ENCODE measurements at places on chromosomes 6 and 20. TPM values are rescaled to one million over a fixed set of nuclear protein-coding genes. Genes with fewer than 3 reads are reported as not detected.

DNA sequence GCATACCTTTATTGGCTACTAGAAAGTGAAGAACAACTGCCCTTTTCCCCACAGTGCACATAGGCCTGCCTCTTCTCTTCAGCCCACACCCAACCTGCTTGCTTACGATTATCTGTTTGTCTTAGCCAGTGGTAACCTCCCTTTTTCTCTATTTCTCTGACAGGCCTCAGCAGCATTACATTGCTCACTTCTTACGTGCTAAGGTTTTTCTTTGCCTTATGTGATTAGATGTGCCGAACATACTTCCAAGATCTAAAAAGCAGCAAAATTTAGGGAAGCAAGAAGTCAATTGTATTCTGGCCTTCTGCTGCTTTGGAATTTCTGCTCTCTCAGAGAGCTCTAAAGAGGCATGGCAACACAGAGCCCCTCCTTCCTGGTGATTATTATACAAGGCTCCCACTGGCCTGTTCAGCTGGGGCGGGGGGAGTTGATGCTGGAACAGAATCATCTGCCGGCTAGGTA lies 7.0 kb downstream of the B4GALT5 start:
- DNase-seq: no peak

DNA sequence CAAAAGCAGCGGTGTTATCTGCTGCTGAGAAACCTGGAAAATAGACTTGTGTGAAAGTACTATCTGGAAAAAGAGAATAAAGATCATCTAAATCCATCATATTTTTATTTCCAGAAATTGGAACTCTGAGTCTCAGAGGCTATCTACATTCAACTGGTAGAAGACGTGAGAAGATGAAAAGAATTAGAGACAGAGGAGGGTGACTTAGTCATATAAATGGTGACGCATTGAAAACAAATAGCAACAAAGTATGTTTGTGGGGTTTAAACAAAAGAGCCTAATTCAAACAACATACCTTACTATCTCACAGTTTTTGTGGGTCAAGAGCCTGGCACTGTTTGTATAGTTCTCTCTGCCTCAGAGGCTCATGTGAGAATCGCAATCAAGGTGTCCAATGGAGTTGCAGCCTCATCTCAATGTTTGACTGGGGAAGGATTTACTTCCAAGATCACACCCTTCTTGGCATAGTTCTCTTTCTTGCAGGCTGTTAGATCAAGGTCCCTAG lies 757.1 kb upstream of the SLC35B3 start:
- no peak for DNase-seq

DNA sequence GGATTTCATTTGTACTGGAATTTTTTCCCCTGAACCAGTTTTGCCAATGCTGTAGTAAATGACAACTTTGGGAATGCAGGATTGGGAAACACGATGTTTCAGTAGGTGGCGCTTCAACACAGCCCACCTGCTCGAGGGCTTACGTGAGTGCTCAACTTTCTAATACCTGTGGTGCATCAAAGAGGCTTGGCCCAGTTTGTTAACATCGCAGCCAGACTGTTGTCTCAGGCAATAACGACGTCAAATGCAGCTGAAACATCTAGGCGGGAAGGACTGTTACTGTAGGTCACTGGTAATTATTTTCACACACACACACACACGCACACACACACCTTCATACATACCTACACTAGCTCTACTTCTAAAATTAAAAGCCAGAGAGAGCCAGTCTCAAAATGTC lies 815.5 kb upstream of the SLC35B3 start:
- no peak for DNase-seq

DNA sequence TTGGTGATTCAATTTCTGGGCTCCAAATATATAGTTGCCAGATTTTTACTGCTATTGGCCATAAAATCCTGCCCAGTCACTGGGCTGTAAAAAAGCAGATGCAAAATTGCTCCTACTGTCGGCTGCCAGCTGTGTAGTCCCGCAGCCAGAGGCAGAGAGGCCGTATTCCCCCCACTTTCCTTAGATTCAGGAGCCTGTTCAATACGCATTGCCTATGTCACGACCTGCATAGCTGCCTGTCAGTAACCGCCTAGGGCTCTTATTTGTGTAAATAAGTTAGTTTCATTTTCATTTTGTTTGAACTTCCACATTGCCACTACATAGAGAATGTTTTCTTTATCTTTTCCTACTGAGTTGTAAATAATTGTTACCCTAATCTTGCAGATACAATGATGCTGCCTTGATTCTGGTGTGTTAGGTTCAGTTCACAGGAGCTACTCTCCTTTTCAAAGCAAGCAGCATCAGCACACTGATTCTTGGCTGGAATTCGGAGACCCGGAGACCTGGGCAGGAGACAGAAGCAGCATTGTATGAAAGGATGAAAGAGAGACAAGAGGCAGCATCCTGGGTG lies 46.0 kb upstream of the UST start:
- peak; percentile 16 for DNase-seq

DNA sequence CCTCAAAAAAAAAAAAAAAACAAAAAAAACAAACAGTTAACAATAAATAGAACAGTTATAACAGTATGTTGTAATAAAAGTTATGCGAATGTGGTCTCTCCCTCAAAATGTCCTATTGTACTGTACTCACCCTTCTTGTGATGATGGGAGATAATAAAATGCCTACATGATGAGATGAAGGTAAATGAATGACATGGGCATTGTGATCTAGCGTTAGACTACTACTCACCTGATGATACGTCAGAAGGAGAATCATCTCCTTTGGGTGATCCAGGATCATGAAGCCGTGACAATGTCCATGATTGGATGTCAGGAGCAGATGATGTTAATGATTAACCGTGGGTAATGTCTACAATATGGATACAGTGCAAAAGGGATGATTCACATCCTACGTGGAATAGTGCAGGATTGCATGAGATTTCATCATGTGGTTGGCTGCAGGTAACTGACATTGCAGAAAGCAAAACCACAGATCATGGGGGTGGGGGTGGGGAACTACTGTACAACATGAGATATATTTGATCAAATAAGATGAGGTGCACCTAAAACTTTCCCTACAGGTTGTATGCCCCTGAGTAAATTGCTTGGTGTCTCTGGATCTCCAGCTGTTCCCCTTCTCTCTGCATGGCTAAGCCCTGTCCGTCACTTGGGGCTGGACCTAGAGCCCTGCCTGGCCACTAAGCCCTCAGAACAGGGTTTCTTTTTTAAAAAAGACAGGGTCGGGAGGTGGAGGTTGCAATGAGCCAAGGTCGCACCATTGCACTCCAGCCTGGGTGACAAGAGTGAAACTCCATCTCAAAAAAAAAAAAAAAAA lies 6.2 kb upstream of the RBCK1 start:
- no peak for DNase-seq

- no peak for DNase-seq
These were observed 8.5 kb downstream of the SCGN start for GRCh38 chr6:25660512-25660911.

DNA sequence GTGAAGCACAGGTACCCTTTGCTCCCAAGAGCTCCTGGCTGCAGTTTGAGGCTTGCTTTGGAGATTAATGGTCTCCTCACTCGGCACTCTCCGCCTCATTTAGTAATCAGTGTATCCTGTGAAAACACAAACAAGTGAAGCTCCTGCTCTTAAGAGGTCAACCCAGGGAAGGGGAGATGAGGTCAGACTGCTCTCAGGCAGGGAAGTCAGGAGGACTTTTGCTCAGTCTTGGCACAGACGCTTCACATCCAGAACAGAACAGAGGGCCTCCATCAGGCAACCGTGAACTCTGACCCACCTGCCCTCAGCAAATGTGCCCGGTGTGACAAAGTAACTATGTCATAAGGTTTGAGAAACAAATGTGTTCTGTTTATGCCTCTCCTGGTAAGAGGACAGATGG lies 428.8 kb upstream of the JARID2 start:
- DNase-seq: no peak

GRCh38 chr6:147506704-147507114 lies 1.8 kb upstream of the SAMD5 start:
- DNase-seq: no peak

DNA sequence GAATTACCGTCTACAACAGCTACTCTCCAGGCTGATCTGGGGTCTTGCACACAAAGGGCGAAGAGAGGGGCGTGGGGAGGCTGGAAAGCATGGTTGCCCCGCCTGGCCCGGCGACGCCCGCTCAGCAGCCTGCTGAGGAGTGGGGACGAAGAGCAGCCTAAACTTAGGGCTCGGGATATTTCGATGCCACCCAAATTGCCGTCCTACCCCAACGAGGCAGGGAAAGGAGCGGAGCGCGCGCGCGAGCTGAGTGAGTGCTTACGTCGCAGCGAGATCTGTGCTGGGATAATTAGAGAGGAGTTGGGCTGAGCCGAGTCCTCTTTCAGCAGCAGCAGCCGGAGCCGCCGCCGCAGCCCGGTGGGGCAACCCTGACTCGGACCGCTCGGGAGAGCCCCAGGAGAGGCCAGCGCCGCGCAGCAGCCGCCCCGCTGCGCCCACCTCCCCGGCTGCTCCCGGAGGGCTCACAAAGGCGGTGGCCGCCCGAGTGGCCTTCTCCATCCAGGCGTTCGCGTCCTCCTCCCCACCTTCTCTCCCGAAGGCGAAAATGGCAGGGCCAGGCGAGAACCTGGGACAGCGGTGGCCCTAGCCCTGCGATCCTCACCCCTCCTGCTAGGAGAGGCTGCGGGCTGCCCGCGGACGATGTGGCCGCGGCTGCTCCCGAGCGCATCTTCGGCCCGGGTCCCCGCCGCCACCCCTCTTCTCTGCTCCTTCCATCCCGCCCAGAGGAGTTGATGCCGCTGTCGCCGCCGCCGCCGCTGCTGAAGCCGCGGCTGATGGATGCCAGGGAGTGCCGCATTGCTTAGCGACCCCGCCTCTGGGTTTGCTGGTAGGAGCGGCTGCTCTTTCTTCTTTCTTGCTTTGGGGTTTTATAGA lies at the start of gene CLVS2:
Gene CLVS2 (plus strand): TSS at position 315 of the 873 bp plus-strand sequence. CDS start 1,543 bp downstream, outside the sequence.
- no peak for DNase-seq

DNA sequence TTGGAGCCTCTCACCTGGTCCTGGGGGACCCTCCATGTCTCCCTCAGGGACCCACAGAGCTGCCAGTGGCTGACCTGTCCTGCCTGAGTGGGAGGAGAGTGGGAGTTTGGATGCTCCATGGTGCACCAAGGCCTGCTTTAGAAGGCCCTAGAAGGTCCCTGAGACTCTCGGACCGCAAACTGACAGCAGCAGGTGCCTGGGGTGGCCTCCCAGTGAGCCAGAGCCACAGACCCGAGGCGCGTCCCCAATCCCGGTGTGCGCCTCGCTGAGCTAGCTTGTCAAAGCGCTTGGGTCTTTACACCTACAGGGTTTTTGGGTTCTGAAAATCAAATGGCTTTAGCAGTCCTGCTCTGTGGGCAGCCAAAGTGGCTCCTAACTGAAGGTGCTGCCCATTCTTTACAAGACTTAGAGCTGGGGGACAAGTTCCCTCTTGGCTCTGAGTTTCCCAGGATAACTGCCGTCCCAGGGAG lies 4.9 kb downstream of the MYT1 start:
- no peak for DNase-seq

DNA sequence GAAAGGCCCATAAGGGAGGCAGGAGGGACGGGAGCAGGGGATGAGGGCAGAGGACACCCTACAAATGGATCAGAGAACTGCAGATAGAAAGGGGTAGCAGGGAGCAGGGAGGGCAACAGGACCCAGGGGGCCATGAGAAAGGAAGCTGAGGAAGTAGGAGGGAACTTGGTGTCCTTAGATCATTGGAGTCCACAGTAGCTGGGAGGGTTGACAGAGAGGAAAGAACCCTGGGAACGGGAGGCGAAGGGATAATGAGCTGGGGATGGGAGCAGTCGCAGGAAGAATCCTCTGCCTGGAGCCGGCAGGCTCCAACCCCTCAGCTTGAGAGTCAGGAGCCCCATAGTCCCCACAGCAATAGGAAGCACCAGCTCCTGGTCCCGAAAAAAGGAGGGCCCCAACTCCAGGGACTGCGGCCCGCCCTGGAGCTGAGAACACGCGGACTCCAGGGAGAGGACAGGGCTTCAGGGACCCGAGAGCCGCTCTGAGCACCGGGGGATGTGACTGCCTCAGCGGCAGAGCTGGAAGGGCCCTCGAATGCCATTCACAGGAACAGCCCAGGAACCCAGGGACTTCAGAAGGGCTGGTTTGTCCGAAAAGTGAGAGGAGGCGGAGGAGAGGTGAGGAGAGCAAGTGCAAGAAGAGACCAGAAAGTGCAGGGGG lies 32.7 kb downstream of the HLA-A start:
- DNase-seq: no peak

DNA sequence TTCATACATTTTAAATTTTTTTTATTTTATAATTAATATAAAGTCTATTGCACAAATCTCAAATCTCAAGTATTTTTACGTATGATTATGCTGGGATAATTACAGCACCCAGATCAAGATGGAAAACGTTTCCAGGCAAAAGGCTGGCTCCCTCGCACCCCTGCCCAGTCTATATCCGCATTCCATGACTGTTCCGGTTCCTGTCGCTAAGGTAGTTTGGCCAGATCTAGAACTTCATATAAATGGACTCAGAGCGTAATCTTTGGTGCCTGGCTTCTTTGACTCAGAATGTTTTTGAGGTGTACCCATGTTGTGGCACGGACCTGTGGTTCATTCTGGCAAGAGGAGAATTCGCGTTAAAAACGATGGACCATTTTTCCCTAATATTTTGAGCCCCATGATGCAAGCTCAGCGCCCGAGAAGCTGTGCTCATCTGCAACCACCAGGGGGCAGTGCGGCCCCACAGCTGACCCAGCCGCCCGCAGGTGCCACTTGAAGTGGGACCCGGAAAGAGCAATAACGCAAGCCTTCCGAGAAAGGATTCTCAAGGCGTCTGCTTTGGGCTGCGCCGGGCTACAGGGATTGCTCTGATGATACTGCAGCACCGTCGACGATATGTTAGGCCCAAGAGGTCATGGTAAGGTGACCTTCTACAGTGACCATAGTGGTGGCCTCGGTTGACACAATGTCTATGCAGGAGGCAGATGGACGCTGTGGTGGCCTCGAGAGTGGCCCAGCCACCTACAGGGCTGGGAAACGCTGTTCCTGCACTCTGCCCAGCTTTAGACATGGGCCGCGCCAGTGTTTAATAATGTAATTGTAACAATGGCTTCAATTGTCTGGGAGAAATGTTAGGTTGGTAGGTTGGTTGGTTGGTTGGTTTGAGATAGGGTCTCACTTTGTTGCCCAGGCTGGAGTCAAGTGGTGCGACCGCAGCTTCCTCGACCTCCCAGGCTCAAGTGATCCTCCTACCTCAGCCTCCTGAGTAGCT lies 160.1 kb downstream of the ZMYND8 start:
- peak; percentile 69 for DNase-seq

DNA sequence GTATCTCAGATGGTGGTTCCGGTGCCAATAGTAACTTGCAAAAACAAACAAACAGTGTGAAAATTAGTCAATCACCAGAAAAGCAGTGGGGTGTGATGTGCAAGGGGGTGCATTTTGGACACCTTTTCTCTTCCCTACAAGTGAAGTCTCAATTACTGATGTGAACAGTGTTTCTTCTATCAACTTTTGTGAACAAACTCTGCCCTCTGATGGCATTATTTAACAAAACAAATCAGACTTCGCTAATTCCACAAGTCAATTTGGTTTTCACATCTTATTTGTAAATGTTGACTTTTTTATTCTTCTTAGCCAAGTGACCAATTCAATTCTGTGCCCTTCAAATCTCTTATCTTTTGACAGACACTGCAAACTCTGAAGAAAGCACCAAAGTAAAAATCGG lies 212.2 kb downstream of the UST start:
- no peak for DNase-seq

GRCh38 chr6:155264693-155265320 lies 994 bp downstream of the CLDN20 start:
- no peak for DNase-seq

RAET1G gene
- not detected for total RNA-seq

SIGLEC1 gene
- not detected for total RNA-seq

SLPI gene
- total RNA-seq: not detected

KHDC1L gene
- total RNA-seq: not detected

SRMS gene
- total RNA-seq: not detected

SMPD2 gene
- total RNA-seq: 17.5 TPM

PNLDC1 gene
- total RNA-seq: 0.74 TPM

SLC22A2 gene
- total RNA-seq: not detected

UNC5CL gene
- 1.6 TPM for total RNA-seq

GPR63 gene
- 5.0 TPM for total RNA-seq

Measured in activated T-helper 2 cell treated with anti-CD3 and anti-CD28 coated beads, Interferon-gamma antibody, Interleukin-2, Interleukin-4, amounts not matched to agents 10 μg/mL and 5 μg/mL and 100 μg/mL, durations not matched to agents 14 hours and 24 hours and 36 hours (primary cell).